ENCODE measurements at places on chromosomes 13 and 19.

GRCh38 chr19:45021971-45022370 lies 16.9 kb upstream of the CLASRP start:
- no peak for DNase-seq

DNA sequence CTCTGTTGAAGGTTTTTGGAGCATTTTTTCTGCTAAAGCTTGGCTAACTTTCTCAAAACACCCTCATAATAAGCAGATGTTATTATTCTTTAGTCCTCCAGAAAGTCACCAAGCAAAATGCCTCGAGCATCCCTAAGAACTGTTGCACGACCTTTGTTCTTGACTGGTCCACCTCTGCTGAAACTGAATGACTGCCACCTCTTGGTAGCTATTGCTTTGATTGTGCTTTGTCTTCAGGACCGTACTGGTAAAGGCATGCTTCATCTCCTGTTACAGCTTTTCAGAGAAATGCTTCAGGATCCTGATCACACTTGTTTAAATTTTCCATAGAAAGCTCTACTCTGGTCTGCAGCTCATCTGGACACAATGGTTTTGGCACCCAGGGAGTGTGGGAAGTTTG lies 254.8 kb downstream of the DCT start:
- no peak for DNase-seq

GRCh38 chr19:33333642-33334041 lies 31.3 kb upstream of the CEBPA start:
- DNase-seq: no peak

DNA sequence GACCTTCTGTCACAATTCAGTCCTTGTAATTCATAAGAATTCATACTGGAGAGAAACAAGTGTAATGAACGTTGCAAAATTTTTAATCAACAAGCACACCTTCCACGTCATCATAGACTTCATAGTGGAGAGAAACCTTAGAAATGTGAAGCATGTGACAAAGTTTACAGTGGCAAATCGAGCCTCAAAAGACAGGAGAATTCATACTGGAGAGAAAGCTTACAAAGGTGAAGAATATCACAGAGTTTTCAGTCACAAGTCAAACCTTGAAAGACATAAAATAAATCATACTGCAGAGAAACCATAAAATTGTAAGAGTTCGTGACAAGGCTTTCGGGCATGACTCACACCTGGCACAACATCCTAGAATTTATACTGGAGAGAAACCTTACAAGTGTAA lies 24.6 kb downstream of the ZNF813 start:
- no peak for DNase-seq

DNA sequence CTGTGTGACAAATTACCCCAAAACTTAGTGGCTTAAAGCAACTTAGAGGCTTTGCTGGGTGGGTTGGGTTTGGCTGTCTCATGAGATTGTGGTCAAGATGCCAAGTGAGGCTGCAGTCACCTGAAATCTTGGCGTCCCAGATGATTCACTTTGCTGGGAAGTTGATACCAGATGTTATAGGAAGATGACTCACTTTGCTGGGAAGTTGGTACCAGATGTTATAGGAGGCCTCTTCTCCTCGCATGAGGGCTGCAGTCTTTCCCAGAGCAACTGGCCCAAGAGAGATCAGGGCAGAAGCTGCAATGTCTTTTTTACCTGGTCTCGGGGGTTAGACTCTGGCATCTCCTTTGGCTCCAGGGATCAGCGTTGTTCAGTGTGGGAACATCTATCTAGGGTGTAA lies 16.8 kb downstream of the TEX29 start:
- DNase-seq: peak; percentile 15

DNA sequence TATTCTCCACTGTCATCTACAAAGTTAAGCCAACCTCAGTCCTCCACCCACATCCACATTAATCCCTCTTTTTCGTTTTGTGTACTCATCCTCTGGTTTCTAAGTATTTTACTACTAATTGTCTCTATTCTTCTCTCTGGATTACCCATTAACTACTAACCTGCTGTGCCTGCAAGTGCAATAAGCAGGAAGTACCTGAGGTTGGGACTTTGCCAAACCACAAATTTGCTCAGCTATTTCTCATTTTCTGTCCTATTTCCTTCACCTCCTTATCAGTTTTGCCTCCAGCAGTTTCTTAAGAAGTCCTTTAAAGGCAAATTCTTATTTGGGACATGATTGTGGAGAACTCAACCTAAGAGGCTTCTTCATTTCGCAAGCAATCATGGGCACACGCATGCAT lies 1708.9 kb downstream of the SLITRK5 start:
- no peak for DNase-seq

DNA sequence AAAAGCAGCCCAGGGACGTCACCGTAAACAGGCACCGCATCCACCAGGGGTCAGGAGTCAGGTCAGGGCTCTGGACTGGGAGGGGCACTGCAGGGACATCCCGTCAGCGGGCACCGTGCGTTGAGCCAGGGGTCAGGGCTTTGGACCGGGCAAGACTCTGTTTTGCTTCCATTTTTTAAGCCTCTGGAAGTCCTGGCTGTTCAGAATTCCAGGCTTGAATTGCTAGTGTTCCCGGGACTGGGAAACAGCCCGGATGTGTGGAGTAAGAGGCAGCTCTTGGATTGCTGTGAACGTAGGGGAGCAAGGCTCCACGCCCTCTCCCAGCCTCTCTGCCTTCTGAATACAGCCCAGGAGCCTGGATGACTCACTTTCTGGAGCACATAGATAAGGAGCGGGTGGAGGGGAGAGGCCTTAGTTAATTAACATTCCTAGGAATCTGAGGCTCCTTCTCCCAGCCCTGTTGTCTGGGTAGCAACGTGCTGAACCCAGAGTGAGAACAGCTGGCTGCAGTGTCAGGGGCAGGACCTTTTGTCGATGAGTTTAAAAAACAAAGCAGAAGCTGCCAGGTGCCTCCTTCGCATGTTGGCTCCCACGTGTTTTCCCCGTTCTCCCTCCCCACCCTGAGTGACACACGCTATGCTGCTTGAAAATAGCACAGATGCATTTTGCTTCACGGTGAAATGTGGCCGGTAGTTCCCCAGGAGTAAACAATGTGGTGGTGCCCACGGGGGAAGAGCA lies 21.9 kb downstream of the ATP11A start:
- DNase-seq: peak; percentile 95

DNA sequence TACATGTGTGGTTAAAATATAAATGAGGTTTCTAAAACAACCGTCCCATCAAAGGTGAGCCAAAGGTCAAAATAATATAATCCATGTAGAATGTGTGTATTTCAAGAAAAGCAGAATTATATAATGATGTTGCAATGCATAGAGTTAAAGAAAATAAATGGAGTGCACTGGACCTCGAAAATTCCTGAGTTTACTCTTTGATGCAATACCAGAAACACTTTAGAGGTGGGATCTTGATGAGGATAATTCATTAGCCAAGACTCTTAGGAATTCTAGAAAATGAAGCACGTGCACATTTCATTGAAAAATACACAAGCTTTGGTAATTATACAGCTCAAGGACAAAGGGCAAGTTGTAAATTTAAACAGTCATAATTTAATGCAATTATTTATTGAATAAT lies 508.9 kb upstream of the ARGLU1 start:
- DNase-seq: no peak

GRCh38 chr13:76499891-76500290 lies 386.3 kb downstream of the KCTD12 start:
- DNase-seq: no peak

DNA sequence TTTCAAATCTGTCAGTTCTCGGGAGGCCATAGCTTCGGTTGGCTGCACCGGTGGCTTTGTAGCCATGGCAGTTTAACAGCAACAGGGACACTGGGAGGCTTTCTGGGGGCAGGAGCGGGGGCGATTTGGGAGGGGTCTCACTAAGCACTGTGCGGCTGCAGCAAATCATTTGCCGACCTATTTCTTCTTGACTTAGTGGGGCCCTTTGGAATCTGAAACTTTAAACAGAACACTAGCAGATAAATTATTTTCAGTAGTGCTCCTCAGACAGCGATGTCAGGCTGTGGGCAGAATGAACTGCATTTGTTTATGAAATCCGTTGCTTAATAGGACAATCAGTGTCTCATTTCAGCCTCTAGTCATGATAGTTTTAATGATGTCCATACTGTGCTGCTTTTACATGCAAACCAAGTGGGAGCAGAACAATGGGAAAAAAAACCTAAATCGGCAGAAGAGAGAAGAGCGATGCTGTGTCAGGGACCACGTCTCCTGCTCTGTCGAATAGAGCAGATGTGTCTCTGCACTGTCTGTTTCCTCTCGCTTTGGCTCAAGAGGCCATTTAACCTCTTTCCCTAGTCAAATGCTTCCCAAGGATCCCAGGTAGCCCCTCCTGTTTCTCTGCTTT lies 211.9 kb downstream of the OLFM4 start:
- no peak for DNase-seq

DNA sequence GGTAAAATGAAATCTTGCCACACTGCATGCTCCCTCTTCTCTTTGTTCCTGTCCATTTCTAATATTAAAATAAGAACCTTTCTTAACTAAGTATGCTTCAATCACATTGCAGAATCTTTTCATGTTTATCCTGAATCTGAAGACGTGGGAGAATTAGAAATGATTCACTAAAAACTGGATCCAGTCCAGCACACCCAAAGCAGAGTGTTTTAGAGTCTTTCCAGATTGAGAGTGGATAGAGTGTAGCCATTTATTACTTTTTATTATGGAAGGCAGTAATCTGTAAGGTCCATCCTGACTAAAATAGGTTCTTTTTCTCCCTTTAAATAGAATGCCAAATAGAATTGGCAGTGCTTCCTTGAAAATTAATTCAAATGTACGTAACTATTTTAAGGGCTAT lies 453.5 kb downstream of the TDRD3 start:
- no peak for DNase-seq

DNA sequence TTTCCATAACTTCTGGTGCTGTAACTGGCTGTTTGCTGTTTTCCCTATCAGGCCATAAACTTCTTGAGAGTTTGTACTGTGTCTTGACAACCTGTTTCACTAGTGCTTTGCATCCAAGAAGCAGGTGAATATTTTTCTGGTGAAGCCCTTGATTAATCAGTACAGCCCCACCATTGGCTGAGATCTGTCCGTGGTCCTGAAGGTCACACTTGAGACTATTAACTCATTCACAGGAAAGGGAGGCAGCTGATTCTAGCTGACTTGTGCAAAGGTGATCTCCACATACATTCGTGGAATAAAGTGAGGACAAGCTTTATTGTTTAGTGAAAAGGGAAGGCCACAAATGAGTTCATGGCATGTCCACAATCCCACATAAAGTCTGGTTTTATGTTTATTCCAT lies 61.4 kb upstream of the ZNF835 start:
- no peak for DNase-seq

DNA sequence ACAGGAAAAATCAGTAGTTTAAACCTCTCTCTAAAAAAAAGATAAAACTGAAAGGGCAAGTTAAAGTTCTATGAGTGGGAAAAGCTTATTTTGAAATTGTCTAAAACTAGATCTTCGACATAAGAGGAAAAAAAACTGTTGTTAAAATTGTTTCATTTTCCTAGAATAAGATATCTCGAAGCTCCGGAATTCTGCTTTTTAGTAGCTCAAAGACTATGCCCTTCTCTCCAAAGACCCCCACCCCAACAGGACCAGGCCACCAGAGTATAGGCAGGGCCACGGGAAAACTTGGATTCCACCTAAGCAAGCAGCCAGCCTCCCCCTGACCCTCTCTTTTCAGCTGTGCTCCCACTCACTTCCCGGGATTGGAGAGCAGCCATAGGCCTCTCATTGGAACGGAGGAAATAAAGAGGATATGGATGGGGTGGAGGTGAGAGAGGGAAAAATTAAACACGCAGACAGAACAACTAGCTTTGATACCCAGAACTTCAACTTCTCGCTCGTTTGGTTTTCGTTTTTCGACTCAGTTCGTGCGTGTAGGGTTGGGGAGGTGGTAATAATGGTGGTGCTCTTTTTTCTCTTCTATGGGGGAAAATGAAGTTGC lies 3.0 kb downstream of the POU4F1 start:
- DNase-seq: no peak

DNA sequence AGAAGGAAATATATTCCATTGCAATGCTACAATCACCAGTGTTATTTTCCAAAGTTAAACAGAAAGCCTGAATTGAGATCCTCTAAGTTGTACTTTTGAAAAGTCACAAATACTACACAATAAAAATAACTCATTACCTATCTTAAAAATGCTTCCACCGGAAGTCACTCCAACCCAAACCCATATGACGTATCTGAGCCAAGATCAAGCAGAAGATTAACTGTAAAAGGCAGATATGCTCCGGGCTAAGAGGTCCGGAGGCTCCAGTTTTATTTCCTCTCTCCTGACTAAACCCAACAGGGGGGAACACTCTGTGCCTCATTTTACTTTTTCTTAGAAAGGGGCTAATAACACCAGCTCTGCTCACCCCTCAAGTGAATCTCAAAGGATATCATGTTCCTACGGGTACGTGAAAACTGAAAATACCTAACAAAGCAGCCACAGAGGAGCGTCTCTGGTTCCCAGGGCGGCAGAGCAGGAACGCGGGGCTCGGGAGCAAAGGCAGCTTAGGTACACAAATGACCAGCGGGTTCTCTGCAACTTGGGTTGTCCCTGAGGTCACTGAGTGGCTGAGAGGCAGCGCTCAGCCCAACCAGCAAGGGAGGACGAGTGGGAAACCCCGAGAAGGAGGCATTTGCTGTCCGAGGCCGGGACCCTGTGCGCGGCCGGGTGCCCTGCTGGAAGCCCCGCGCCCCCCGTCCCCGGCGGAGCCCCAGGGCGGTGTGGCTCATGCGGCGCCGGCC lies 750 bp downstream of the RAB20 start:
- peak; percentile 88 for DNase-seq

DNA sequence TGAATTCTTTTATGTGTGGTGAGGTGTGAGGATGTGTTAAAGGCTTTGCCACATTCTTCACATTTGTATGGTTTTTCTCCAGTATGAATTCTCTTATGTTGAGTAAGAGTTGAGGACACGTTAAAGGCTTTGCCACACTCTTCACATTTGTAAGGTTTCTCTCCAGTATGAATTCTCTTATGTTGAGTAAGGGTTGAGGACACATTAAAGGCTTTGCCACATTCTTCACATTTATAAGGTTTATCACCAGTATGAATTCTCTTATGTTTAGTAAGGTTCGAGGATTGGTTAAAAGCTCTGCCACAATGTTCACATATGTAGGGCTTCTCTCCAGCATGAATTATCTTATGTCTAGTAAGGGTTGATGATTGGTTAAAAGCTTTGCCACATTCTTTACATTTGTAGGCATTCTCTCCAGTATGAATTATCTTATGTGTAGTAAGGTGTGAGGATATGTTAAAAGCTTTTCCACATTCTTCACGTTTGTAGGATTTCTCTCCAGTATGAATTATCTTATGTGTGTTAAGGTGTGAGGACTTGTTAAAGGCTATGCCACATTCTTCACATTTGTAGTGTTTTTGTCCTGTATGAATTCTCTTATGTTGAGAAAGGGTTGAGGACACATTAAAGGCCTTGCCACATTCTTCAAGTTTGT lies 27.1 kb downstream of the ZNF724 start:
- DNase-seq: no peak

Measured in endodermal cell (in vitro differentiated cells).